Progenitor cell of endocrine pancreas (in vitro differentiated cells): ENCODE measurements at places on chromosomes 1 and 21. TPM values are rescaled to one million over a fixed set of nuclear protein-coding genes. Genes with fewer than 3 reads are reported as not detected.

PRR9 gene
- not detected in 2 replicates for total RNA-seq

DNA sequence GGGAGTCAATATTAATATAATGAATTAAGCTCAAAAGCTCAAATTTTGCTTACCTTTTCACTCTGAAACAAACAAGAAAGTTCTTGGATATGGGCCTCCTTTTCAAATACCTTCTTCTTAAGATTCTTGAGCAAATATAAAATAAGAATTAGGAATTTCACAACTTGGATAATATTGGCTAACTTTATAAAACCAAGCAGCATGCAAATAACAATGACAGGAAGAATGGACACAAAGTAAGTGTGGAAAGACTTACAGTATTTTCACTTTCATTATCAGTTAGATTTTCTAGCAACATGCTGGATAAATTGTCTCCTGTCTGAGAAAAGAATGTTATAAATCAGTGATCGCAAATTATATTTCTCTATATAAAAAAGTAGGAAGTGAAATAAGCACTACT is 13.2 kb downstream of the ODF2L start:
- no peaks in the 10 kb centered on the region for H3K4me1 ChIP-seq
- H3K36me3 ChIP-seq, result peaks cover 10% of the 10 kb centered on the region
- no peak overlapping the region for H3K4me3 ChIP-seq
- no peak for DNase-seq
- H3K27ac ChIP-seq, result no peak overlapping the region
- no peaks in the 10 kb centered on the region for H3K27me3 ChIP-seq

- no peaks in the 10 kb centered on the region for H3K36me3 ChIP-seq
- peaks cover 11% of the 10 kb centered on the region for H3K27me3 ChIP-seq
- H3K27ac ChIP-seq, result no peak overlapping the region
Measured at GRCh38 chr1:91589437-91589836, 88.8 kb downstream of the CDC7 start.

FCRLB gene
- 0.14 and 0.33 TPM in 2 replicates for total RNA-seq

GRCh38 chr1:200107004-200107470 is 79.5 kb downstream of the NR5A2 start:
- H3K27me3 ChIP-seq, result no peaks in the 10 kb centered on the region
- no peak for DNase-seq
- H3K36me3 ChIP-seq, result peaks cover 7% of the 10 kb centered on the region
- peaks cover 15% of the 10 kb centered on the region for H3K4me1 ChIP-seq
- peak overlapping the region; percentile 30 for H3K27ac ChIP-seq
- no peak overlapping the region for H3K4me3 ChIP-seq

GRCh38 chr1:95982711-95983110 is 738.9 kb upstream of the PTBP2 start:
- no peak overlapping the region for H3K27ac ChIP-seq
- DNase-seq, result no peak
- H3K36me3 ChIP-seq, result no peaks in the 10 kb centered on the region
- no peaks in the 10 kb centered on the region for H3K27me3 ChIP-seq

DNA sequence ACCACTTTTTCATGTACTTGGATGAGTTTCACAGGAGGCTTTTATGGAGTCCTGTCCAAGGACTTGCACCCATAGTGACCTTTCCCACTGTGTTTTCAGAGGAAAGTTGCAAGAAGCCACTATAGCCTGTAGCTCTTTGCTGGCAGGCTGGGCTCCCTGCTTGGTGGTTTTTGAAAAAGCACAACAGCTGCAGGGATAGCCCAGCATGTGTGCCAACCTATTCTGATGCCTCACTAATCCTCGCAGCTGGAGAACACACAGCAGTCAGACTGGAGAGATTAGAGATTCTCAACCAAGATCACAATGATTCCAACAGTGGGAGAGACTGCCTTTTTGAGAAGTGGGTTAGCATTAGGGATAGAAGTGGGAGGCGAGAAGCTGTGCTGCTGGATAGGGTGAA is 24.1 kb upstream of the ARHGEF11 start:
- peaks cover 11% of the 10 kb centered on the region for H3K27me3 ChIP-seq
- no peak overlapping the region for H3K27ac ChIP-seq
- H3K36me3 ChIP-seq, result no peaks in the 10 kb centered on the region
- H3K4me1 ChIP-seq, result no peaks in the 10 kb centered on the region
- H3K4me3 ChIP-seq, result no peak overlapping the region
- no peak for DNase-seq

GRCh38 chr1:246281639-246282038 is 225.4 kb downstream of the SMYD3 start:
- no peak for DNase-seq
- no peaks in the 10 kb centered on the region for H3K27me3 ChIP-seq
- no peak overlapping the region for H3K4me3 ChIP-seq
- peaks cover 2% of the 10 kb centered on the region for H3K36me3 ChIP-seq
- H3K27ac ChIP-seq, result no peak overlapping the region
- peaks cover 8% of the 10 kb centered on the region for H3K4me1 ChIP-seq

- H3K4me3 ChIP-seq, result no peak overlapping the region
- DNase-seq, result no peak
- H3K27ac ChIP-seq, result no peak overlapping the region
- H3K27me3 ChIP-seq, result no peaks in the 10 kb centered on the region
- H3K4me1 ChIP-seq, result no peaks in the 10 kb centered on the region
- no peaks in the 10 kb centered on the region for H3K36me3 ChIP-seq
Measured at GRCh38 chr1:171055966-171056643, 34.6 kb upstream of the FMO3 start.

- no peak overlapping the region for H3K4me3 ChIP-seq
- no peak overlapping the region for H3K27ac ChIP-seq
- peaks cover 5% of the 10 kb centered on the region for H3K27me3 ChIP-seq
- no peak for DNase-seq
- peaks cover 21% of the 10 kb centered on the region for H3K4me1 ChIP-seq
Measured at GRCh38 chr1:231193710-231194340, 32.0 kb downstream of the TRIM67 start.

- no peak for DNase-seq
- H3K36me3 ChIP-seq, result no peaks in the 10 kb centered on the region
- H3K27me3 ChIP-seq, result no peaks in the 10 kb centered on the region
- no peak overlapping the region for H3K4me3 ChIP-seq
- H3K4me1 ChIP-seq, result peaks cover 29% of the 10 kb centered on the region
Measured at GRCh38 chr1:230515451-230516145, 89.5 kb upstream of the PGBD5 start.

DNA sequence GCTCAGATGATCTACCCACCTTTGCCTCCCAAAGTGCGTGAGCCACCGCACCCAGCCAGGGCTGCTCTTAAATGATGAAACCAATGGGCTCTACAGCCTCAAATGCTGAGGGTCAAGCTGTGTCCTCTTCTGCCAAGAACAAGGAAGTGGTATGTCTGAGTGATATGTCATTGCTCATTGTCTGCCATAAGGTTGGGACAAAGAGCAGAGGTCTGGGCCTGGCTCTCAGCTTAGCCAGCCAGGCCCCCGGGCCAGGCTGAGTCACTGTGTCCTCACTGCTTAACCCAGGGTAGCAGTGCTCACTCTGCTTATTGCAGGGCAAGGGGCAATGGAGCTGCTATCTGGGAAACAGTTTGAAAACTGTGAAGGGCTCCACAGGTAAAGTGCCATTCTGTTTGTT is 8.3 kb upstream of the ETS2 start:
- no peaks in the 10 kb centered on the region for H3K36me3 ChIP-seq
- peaks cover 7% of the 10 kb centered on the region for H3K27me3 ChIP-seq
- DNase-seq, result no peak
- peak overlapping the region; percentile 81 for H3K27ac ChIP-seq
- H3K4me3 ChIP-seq, result no peak overlapping the region
- H3K4me1 ChIP-seq, result peaks cover 45% of the 10 kb centered on the region

DNA sequence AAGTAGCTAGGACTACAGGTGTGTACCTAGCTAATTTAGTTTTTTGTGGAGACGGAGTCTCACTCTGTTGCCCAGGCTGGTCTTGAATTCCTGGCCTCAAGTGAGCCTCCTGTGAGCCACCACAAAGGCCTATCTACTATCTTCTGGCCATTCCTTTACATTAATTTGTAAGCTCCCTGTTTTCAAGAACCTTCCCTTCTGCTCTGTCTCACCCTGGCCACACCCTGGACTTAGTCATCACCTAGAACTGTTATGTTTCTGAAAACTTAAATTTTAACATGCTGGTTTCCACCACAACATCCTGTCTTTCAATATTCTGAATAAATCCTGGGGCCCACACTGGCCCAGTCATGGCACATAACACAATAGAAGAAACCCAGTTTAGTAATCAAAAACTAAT is 4.9 kb upstream of the B4GALT3 start:
- DNase-seq, result no peak
- H3K4me1 ChIP-seq, result peaks cover 8% of the 10 kb centered on the region
- H3K27me3 ChIP-seq, result peaks cover 4% of the 10 kb centered on the region
- H3K27ac ChIP-seq, result no peak overlapping the region

DNA sequence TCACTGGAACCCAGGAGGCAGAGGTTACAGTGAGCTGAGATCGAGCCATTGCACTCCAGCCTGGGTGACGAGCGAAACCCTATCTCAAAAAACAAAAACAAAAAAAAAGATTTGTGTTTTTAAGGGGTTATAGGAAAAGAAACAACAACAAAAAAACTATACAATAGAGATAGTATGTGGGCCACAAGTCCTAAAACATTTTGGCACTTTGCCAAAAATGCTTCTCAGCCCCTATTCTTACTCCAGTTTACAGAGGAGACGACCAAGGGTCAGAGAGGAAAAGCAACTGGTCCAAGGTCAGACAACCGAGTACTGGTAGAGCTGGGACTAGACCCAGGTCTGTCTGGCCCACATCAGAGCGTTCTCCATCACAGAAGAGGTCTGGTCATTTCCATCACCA is 3.0 kb downstream of the FBXO44 start:
- no peak for DNase-seq
- peaks cover 4% of the 10 kb centered on the region for H3K4me1 ChIP-seq
- peaks cover 12% of the 10 kb centered on the region for H3K27me3 ChIP-seq
- H3K4me3 ChIP-seq, result no peak overlapping the region

DNA sequence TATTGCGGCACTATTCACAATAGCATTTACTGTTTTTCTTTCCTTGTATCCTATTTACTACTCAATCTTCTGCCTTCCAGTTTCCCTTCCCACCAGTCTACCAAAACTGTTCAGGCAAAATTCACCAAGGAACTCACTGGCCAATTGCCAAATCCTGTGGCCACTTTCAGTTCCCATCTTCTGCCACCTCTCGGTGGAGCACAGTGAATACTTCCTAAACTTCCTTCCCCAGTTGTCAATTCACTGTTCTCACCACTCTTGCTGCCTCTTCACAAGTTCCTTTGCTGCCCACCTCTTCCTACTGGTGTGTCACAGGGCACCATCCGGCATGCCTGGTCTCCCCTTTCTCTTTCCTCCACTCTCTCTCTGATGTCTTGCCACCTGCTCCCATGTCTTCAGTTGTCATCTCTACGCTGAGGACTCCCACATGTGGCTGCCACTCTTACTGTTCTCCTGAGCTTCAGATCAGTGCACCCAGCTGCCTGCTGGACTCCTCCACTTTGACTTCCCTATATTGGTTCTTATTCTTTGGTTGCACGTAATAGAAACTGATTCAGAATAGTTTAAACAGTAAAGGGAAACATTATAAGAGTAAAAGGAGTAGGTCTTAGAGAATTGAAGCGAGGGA is 114.4 kb downstream of the PIK3R3 start:
- no peak overlapping the region for H3K4me3 ChIP-seq
- no peaks in the 10 kb centered on the region for H3K27me3 ChIP-seq
- H3K36me3 ChIP-seq, result peaks cover 8% of the 10 kb centered on the region
- H3K4me1 ChIP-seq, result no peaks in the 10 kb centered on the region

ADAMTS1 gene
- total RNA-seq, result 11.6 and 12.7 TPM in 2 replicates

DNA sequence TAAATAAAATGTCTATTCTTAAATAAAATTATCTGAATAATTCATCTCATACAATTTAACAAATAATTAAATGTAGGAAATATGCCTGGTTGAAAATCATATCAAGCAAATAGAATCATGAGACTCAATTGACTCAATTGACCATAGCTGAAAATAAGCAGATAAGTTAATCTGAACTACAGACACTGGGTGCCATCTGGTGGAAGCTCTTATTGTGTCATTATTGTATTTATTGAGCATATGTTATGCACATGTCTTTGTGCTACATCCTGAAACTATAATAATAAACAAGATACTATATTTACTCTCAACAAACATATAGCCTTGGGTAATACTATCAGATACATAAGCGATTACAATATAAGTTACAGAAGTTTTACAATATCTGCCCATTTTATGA is 41.0 kb downstream of the BRINP3 start:
- no peak overlapping the region for H3K4me3 ChIP-seq
- no peak for DNase-seq
- H3K4me1 ChIP-seq, result no peaks in the 10 kb centered on the region

GRCh38 chr1:178066296-178066907 is 27.5 kb upstream of the RASAL2 start:
- DNase-seq, result no peak
- H3K4me1 ChIP-seq, result peaks cover 13% of the 10 kb centered on the region
- no peaks in the 10 kb centered on the region for H3K36me3 ChIP-seq
- no peak overlapping the region for H3K4me3 ChIP-seq
- no peaks in the 10 kb centered on the region for H3K27me3 ChIP-seq
- H3K27ac ChIP-seq, result no peak overlapping the region

GRCh38 chr1:59116920-59117542 is 179.9 kb upstream of the FGGY start:
- H3K27me3 ChIP-seq, result peaks cover 3% of the 10 kb centered on the region
- H3K36me3 ChIP-seq, result no peaks in the 10 kb centered on the region
- DNase-seq, result no peak
- no peak overlapping the region for H3K4me3 ChIP-seq

DNA sequence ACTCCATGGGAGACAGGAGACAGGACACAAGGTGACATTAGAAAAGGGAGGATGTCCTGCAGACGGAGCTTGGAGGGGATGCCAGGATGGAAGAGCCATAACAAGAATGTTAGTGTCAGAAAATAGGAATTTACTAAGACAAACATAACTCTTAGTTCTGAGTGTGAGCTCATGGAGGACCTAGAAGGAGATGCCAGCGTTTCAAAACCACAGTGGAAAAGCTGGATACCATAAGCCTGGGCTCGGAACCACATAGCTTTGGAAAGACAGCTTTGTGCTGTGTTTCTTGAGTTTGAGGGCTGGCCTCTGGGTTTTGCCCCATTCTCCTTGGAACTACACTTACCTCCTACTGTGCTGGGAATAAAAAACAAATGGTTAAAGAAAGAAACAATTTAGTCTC is 128.4 kb downstream of the S1PR1 start:
- no peak overlapping the region for H3K4me3 ChIP-seq
- no peaks in the 10 kb centered on the region for H3K36me3 ChIP-seq
- peaks cover 3% of the 10 kb centered on the region for H3K4me1 ChIP-seq

NECAP2 gene
- total RNA-seq, result 43.2 and 44.8 TPM in 2 replicates

TRIM17 gene
- total RNA-seq, result 20.5 and 20.8 TPM in 2 replicates

DNA sequence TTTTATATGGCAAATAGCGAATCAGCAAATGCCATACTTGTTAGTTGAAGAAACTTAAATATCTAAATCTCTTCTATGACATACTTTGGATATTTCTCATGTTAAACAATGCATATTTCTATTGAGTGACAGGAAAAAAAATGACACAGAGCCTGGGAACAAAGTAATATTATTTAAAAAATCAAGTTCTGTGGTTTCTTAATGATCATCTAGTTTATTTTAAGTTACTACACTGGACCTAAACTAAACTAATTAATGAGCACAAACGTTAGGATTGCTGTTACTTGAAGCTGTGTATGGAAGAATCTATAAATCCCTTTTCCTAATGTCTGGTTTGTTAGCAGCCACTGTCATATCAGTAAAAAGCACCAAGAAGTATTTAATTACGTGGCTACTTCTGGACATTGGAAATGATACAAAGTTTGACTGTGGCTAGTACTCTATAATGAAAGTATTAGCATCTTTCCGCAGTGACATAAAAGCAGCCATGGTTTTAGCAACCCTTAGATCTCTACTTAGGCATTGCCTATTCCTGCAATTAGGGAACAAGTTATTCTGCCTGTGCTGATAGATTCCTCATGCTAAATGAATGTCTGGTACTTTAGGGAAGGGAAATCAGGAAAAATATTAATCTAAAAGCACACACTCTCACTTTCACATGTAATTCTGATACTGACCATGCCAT is 981.7 kb upstream of the B3GALT2 start:
- no peaks in the 10 kb centered on the region for H3K27me3 ChIP-seq
- no peaks in the 10 kb centered on the region for H3K36me3 ChIP-seq
- H3K27ac ChIP-seq, result no peak overlapping the region

ADIPOR1 gene
- 41.5 and 45.7 TPM in 2 replicates for total RNA-seq
